ENCODE measurements at places on chromosomes 4 and X.

- DNase-seq, result no peak
These were observed 56.6 kb upstream of the LHFPL1 start for GRCh38 chrX:112736310-112736709.

- no peak for DNase-seq
These were observed 82.3 kb downstream of the ARHGAP24 start for GRCh38 chr4:85557016-85557901.

DNA sequence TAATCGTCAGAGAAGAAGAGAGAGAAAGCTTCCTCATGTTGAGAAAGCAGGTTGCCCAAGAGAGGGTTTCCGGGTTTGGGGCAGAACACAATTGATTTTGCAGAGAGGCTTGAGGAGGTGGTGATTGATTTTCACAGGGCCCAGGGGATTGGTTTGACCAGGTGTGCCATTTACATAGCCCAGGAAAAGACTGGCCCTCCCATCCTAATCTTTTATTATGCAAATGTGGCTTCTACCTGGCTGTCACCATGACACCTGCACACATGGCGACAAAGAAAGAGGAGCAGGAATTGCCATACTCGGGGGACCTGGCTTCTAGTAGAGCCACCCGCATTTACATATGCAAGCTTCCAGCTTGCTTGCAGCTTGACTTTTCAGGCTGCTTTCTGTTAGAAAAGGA lies 405.3 kb downstream of the PPP4R3C start:
- DNase-seq, result no peak

GRCh38 chr4:140236654-140237169 lies 82.7 kb upstream of the MAML3 start:
- no peak for DNase-seq

DNA sequence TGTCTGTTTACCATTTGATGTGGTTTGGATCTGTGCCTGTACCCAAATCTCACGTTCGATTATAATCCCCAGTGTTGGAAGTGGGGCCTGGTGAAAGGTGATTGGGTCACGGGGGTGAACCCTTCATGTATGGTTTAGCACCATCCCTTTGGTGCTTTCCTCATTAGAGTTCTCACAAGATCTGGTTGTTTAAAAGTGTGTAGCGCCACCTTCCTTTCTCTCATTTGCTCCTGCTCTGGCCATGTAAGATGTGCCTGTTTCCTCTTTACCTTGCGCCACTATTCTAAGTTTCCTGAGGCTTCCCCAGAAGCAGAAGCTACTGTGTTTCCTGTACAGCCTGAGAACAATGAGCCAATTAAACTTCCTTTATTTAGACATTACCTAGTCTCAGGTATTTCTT lies 610.7 kb upstream of the ADGRL3 start:
- no peak for DNase-seq

- no peak for DNase-seq
These were observed 55.0 kb downstream of the NPY2R start for GRCh38 chr4:155263480-155263879.

GRCh38 chr4:139978692-139979091 lies 175.3 kb downstream of the MAML3 start:
- no peak for DNase-seq

- DNase-seq, result no peak
These were observed 566.4 kb upstream of the DIPK2B start for GRCh38 chrX:45766981-45767501.

- DNase-seq, result no peak
These were observed 81.9 kb downstream of the HPRT1 start for GRCh38 chrX:134541906-134542305.

DNA sequence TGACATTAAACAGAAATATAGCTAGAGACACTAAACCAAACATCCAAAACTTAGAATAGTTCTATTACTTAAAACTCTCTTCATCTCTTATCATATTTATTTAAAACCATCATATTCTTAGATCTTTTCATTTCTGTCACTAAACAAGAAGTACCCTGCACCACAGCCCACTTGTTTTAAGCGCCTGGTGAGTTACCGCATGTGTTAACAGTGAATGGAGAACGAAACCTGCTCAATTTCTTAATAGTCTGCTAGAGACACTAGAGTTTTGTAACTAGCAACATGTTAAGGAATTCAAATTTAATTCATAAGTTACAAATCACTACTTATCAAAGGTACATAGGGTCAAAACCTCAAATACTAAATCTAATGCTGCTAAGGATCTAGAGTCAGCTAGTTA lies 111.5 kb downstream of the FBXW7 start:
- DNase-seq, result no peak

DNA sequence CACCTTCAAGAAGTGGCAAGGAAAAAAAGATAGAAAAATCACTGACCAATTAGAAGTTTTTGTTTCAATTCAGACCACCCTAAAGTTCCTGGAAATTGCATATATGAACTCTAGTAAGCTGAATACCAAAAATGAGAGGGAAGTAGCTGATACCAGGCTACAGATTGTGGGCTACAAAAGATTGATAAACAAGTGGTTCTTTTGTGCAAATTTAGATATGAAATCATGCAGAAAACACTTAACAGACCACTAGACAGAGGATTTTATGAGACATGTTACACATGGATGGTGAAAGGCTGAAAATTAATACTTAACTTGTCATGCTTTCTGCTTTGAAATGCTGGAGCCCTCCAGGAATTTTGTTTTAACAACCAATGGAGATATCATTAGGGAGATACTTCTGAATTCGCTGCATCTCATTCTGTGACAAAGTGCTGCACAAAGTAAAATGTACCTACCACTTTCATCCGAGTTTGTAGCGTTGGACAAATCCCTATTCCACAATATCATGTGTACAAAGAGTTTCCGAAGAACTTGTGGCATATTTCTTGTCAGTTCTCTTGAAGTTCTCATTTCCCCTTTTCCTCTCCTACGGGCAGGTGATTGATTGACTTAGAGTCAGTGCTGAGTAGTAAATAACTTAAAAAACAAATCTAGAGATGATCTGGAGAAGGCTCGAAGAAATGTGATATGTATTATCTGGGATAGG lies 235.0 kb downstream of the PALLD start:
- DNase-seq, result no peak

- DNase-seq, result no peak
These were observed 27.7 kb upstream of the REST start for GRCh38 chr4:56879996-56880395.

- DNase-seq, result no peak
These were observed 8.8 kb downstream of the FAM53A start for GRCh38 chr4:1675136-1675801.

DNA sequence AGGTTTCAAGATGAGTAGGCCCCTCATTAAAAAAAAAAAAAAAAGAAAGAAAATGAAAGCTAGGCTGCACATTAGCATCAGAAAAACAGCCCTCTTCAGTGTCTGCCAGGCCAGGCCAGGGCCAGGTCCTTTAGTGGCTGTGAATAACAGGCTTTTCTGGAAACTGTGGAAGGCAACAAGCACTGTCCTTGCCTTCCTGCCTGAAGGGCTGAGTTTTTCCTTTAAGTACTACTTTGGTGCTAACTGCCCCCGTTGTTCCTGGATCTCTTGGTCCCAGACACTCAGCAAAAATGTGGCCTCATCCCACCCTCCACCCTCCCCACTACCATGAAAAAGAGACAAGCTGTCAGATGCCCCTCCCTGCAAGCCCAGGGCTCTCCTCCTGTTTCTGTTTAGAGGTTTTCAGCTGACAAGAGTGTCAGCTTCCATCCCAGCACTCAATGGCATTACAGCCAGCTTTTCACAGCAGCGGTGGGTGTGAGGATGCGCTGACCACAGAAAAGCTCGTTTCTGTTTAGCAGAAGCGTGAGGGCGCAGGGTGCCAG lies 174.2 kb downstream of the NHS start:
- no peak for DNase-seq

GRCh38 chr4:137961051-137961438 lies 281.1 kb downstream of the SLC7A11 start:
- no peak for DNase-seq

DNA sequence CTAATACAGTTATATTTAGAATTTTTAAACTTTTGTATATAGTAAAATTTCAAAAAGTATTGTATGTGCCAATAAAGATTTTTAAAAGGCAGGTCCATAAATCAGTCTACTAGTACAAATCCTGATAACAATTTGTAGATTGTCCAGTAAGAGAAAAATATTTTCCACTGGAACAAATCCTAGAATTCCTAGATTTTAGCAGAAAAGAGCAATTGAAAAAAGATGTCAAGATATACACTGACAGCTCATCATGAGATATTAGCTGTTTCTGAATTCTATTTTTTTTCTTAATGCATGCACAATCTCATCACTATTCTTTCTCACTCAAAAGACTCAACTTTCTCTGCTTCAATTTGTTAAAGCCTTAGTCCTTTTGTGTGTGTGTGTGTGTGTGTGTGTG lies 289.2 kb upstream of the MAD2L1 start:
- DNase-seq, result no peak

GRCh38 chrX:10482261-10482660 lies 138.1 kb downstream of the MID1 start:
- no peak for DNase-seq
